Stomach (tissue), 19 donors: ENCODE measurements at places on chromosomes 5 and 9. TPM values are rescaled to one million over a fixed set of nuclear protein-coding genes. Genes with fewer than 3 reads are reported as not detected.
A peak's percentile ranks its signal among the peaks of the same experiment; 100 is the strongest.

ALDH1A1 gene
- total RNA-seq: 317 TPM

DNA sequence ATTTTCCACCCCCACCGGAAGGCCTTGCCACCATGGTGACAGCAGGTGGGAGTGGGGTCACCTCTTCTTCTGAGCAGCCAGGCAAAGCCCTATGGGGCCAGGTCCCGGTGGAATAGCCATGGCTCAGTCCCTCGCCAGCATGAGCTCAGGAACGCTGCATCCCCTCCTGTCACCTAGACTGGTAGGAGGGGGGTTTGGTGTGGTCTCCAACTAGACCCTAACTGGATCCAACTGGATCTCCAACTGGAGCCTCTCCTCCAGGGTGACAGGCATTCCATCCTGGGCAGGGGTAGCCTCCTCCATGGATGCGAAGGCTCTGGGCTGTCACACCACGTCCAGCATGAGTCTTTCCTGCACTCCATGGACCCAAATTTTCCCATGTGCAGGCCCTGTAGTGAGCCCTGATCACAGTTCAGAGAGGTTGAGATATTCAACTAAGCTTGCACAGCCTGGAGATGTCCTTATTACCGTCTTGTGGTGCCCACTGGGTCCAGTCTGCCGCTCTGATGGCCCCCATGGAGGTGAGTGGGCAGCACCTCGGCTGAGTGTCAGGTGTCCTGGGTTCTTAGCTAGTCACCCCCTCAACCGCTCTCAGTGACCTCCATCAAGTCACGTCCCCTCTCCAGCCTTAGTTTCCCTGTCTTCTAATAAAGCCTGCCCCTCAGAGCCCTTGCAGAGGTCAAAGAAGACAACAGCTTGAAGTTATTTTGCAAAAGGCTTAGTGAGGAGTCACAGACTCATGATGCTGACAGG, 18.6 kb upstream of the FIBCD1 start:
- no peaks in the 10 kb centered on the region for H3K36me3 ChIP-seq
- no peak overlapping the region for H3K27ac ChIP-seq
- no peak overlapping the region for H3K4me3 ChIP-seq
- H3K4me1 ChIP-seq: no peaks in the 10 kb centered on the region
- no peaks in the 10 kb centered on the region for H3K27me3 ChIP-seq

GRCh38 chr9:130196643-130197042, 24.4 kb downstream of the NCS1 start:
- no peaks in the 10 kb centered on the region for H3K27me3 ChIP-seq
- H3K36me3 ChIP-seq: no peaks in the 10 kb centered on the region
- peak; percentile 38 for DNase-seq
- H3K4me3 ChIP-seq: no peak overlapping the region
- no peak overlapping the region for H3K27ac ChIP-seq

DNA sequence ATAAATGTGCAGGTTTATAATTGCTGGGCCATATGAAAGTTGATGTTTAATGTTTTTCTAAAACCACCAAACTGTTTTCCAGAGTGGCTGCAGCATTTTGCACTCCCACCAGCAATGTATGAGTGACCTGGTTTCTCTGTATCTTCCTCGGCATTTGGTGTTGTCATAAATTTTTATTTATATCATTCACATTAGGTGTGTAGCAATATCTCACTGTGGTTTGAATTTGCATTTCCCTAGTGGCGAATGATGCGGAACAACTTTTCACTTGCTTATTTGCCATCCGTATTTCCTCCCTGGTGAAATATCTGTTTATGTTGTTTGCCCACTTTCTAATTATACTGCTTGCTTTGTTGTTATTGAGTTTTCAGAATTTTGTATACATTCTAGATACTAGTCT, 295.7 kb upstream of the TUT7 start:
- no peaks in the 10 kb centered on the region for H3K27me3 ChIP-seq
- no peaks in the 10 kb centered on the region for H3K36me3 ChIP-seq
- no peaks in the 10 kb centered on the region for H3K4me1 ChIP-seq
- no peak for DNase-seq
- H3K27ac ChIP-seq: no peak overlapping the region

DNA sequence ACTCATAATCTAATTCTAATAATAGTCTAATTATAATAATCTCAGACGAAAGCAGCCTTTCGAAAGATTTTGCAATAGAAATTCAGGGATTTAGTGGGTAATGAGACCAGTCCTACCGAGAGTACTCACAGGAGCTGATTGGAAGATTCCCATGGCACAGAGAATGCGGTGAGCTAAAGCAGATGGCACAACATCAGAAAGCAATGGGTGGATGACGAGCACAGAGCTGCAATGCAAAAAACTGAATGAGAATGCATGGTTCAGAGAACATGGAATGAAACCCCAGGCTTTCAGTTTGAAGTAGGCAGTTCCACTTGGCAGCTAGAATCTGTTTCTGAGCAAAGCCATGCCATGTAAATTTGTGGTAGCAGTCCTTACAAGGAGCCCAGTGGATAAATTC, 78.2 kb upstream of the SPINK5 start:
- no peak overlapping the region for H3K4me3 ChIP-seq
- no peak for DNase-seq
- no peaks in the 10 kb centered on the region for H3K4me1 ChIP-seq
- no peaks in the 10 kb centered on the region for H3K27me3 ChIP-seq

- H3K4me3 ChIP-seq: peak within 1 kb of the TSS; percentile 18
- no peaks in the 10 kb centered on the region for H3K27me3 ChIP-seq
- no peak for DNase-seq
- H3K36me3 ChIP-seq: peaks cover 7% of the 10 kb centered on the region
Observed at GRCh38 chr9:121050128-121050988, at the start of gene C5. Gene C5, minus strand, starts transcription at chr9:121050275. Its CDS starts 29 bp downstream, at chr9:121050246.
